T-helper 2 cell treated with Interferon-gamma antibody and Interleukin-4, amounts not matched to agents 5 μg/mL and 100 μg/mL, for 36 hours (primary cell): ENCODE measurements at places on chromosomes 4 and X.

- no peak for DNase-seq
Measured at GRCh38 chrX:26032111-26032912, 105.8 kb upstream of the MAGEB18 start.

DNA sequence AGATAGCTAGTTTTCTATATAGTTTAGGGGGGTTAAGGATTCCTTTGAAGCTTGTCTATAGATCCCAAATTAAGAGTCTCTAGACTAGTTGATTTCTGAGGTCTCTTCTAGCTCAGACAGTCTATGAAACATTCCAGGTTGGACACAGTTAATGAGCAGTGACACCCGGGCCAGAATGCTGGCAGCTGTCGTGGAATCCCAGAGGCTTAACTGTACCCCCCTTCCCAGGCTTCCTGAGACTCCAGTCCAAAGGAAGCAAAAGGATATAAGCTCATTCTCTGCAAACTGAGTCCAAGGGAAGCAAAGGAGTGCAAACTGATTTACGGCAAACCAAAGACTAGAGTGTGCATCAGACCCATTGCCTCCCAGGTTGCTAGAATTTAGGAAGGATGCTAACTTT lies 62.9 kb downstream of the DCX start:
- DNase-seq = no peak

- no peak for DNase-seq
Measured at GRCh38 chr4:175635546-175635945, 176.5 kb downstream of the GPM6A start.

DNA sequence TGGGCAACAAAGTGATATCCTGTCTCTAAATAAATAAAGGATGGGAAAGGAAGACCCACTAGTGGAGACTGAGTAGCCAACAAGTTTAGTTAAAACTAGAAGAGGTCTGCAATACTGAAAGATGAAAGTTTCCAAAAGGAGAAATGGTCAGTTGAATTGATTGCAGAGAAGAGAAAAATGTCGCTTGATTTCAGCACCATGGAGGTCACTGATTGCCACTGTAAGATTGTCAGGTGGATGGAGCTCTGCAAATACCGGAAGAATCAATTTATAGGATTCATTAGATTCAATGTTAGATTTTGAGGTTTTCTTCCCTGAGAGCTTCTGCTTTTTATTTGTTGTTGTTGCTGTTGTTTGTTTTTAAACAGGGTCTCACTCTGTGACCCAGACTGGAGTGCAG lies 5.4 kb upstream of the FNIP2 start:
- DNase-seq = no peak

GRCh38 chrX:70553516-70553915 lies 108.9 kb downstream of the DLG3 start:
- DNase-seq = no peak

DNA sequence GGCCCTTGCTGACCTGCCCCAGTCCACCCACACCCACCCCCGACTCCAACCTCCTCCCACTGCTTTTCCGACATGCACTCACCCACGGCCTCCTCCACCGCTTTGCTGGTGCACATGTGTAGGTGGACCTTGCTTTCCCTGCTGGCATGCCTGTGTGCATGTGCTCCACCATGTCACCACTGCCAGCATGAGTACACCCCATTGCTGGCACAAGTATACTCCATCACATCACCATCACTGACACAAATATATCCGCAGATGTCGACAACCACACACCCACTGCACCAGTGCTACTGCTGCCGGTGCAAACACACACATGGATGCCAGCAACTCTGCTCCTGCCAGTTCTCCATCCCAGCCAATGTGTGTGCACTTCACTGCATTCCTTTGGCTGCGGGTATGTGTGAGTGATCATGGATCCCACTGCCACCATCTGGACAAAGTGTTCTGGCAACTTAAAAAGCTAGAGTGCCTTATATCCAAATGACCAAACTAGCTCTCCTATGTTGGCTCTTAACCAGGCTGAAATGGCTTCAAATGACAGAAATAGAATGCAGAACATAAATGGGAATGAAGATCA lies 1072.3 kb downstream of the RAPGEF2 start:
- DNase-seq = no peak

DNA sequence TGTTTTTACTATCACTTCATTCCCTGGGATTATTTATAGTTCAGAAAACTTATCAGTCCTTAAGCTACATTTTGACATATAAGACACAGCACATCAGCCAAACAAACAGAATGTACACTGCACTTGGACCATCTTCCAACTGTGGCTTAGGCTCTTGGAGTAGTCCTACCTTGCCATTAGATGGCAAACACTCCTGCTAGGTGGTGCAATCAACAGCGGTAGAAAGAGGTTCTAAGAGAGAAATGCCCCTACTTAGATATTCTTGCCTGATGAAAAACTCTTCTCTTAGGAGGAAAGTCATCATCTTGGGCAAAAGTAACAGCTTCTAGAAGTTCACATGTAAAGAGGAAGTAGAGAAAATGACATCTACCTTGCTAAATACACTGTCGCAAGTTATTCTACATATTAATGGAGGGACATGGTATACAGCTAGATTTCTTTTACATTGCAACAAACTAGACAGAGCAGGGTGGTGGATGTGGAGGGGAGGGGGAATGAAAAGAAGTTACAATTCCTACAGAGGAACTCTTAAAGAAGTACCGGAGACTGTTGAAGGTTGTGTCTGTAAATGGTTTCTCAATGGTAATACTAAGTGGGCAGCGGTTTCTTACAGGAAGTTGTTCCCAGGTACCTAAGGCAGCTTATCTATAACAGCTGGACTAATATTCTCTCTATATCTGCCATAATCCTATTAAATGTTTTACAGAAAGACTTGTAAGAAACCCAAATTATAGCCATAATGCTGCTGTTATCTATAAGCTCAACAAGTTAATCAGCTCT lies 8.1 kb upstream of the STPG2 start:
- DNase-seq = no peak

DNA sequence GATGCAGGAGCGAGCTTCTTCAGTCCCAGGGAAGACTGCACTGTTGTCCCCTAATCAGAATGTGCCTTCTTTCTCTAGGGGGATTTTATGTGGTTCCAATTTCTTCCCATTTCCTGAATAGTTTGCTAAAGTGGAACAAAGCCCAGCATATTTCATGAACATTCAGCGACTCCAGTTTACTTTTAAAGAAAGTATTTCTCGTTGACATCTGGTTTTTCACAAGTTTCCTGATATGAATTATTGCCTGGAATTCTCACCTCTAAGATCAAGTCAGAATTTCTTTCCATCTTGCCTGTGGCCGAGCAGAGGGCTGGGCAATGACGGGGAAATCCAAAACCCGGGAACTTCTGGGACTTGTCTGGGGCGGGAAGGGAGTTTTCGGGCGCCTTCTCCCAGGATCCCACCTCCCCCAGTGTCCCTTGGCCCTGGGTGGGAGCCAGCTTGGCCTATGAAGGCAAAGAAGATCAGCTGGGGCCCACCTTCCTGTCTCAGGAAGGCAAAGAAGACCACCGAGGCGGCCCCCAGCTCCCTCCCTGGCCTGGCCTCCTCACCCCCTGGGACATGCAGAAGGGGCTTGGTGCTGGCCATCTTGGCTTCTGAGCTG lies 15.4 kb downstream of the SORCS2 start:
- DNase-seq = no peak

DNA sequence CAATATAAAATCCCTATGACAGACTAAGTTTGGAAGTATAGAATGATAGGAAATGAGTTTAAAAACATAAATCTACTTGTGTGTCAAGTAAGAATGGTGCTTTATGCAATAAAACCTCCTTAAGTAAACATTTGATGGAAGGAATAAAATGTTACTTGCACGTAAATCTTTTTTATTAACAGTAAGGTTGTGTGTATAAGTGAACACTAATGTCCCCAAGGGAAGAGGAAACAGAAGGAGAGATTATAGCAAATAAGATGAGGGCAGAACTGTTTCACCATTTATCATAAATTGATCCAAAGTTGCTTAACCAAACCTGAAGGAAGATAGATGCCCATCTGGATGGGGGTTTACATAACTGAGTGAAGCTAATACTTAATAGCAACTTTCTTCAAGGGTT lies 86.8 kb downstream of the FRMPD4 start:
- no peak for DNase-seq

GRCh38 chr4:111991163-111991562 lies 154.1 kb upstream of the FAM241A start:
- DNase-seq = no peak

DNA sequence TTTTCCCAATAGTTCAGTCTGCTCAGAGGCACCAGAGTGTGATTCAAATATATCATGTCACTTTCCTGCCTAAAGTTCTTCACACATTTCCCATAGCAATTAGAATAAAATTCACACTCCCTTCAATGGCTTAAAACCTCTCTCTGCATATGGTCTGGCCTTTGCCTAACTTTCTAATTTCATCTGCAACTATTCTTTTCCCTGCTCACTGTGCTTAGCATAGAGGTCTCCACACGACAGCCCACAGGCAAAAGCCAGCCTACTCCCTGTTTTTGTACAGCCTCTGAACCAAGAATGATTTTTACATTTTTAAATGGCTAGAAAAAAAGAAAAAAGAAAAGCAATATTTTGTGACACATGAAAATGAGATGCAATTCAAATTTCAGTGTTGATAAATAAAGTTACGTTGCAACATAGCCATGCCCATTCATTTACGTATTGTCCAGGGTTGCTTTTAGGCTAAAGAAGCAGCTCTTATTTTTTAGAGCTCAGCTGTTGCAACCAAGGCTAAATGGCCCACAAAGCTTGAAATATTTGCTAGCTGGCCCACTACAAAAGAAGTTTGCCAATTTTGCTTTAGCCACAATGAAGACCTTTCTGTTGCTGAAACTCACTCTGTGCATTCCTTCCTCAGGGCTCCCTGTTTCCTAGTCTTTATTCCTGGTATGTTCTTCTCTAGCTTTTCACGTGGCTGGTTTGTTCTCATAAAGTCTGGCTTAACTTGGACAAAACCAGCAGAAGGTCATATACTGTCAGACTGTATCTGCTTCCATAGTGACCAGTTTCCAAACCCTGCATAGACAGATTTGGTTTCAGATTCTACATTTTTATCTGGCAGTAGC lies 26.6 kb upstream of the IRF2 start:
- no peak for DNase-seq

- DNase-seq = no peak
Measured at GRCh38 chrX:106780664-106781377, 21.7 kb upstream of the TBC1D8B start.

DNA sequence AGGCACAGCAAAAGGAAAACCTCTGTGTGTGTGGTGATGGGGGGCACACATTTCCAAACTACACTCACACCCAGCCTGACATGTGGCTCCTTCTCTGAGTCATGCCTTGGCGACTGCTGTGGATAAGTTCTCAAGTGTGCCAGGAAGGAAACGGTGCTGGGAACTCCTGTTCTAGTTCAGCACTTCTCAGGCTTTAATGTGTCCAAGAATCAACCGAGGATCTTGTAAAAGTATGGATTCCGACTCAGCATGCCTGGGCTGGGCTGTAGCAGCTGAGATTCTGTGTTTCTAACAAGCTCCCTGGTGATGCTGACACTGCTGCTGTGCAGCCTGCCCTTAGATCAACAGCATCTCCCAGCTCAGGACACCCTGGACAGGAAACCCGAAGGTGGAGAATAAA lies 20.2 kb downstream of the CLNK start:
- DNase-seq = no peak

DNA sequence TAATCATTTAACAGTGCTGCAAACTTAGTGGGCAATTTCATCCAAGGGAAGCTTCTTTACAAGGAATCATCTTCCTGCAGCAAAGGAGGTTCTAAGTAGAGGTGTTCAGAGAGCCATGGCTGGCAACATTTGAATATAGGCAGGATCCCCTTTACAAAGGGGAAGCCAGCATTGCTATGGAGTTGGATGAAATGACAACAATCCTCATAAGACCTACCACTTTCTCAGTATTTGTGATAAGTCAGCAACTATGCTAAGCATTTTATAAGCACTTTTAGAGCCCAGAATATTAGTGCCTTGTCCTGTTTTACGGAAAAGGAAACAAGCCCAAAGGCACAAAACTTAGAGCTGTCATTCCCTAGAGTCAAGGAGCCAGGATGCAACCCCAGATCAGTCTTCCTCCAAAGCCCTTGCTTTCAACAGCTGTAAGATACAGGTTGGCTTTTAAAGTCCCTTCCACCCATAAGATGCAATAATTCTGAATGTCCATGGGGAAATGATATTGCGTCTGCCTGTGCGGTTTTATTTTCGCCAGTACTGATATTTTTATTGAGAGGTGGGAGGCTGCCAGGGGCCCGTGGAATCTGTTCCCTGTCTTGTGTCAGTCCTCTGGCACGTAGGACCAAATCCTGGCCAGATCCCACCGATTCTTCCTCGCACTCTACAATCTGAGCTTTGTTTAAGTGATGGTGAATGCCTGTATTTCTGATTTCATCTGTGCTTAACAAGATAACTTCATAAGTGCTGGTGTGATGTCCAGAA lies 59.1 kb downstream of the SMIM20 start:
- no peak for DNase-seq

- DNase-seq = no peak
Measured at GRCh38 chrX:120377715-120378114, 15.8 kb downstream of the ATP1B4 start.

- DNase-seq = no peak
Measured at GRCh38 chr4:35166466-35166865, 1077.8 kb downstream of the ARAP2 start.

- DNase-seq = no peak
Measured at GRCh38 chrX:43809463-43809862, 72.8 kb downstream of the MAOB start.

DNA sequence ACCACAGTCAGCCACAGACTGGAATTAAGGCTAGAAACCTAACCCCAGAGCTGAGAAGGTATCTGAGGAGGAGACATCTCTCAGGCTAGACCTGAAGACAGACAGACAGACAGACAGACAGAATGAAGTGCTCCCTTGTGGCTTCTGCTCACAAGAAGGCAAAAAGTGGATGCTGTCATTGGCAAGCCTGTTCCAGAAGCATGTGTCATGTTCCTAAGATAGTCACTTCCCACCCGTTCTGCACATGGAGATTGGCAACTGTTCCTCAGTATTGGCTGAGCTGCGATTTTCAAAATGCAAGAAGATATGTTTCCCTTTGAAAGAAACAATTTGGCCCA lies 166.4 kb downstream of the NSUN7 start:
- DNase-seq = no peak

DNA sequence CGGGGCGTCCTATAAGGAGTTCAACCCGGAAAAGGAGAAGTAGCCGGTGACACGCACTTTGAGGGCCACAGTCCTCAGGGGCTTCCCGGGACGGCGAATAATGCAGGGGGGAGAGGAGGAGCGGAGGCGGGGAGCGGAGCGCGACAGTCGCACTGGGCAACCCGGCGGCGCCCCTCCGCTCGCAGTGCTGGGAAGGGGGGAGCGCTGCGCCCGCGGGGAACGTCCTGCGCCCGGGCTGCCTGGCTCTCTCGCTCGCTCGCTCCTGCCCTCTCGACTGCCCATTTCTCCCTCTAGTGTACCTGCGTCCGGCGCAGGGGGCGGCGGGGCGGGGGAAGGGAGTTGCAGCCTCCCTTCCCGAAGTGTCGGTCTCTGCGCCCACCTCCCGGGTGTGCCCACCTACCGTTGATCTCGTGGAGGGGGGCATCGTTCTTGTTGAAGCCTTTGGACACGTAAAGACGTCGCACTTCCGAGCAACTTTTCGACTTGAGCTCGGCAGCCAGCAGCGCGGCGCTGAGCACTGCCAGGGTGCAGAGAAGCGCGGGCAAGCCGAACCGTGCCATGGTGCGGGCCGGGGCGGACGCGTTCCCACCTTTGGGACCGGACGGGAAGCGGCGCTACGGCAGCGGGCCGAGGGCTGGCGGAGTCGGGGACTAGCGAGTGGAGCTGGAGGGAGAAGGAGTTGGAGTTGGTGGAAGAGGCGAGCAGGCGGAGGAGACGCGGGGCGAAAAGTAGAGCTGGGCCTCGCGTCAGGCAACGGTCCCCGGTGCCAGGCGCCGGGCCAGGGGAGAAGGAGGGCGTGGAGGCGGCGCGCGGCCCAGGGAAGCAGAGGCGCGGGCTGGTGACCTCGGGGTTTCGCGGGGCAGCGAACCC lies 648 bp downstream of the GPC4 start:
- DNase-seq = no peak
